ENCODE measurements at places on chromosomes 12 and 14.

DNA sequence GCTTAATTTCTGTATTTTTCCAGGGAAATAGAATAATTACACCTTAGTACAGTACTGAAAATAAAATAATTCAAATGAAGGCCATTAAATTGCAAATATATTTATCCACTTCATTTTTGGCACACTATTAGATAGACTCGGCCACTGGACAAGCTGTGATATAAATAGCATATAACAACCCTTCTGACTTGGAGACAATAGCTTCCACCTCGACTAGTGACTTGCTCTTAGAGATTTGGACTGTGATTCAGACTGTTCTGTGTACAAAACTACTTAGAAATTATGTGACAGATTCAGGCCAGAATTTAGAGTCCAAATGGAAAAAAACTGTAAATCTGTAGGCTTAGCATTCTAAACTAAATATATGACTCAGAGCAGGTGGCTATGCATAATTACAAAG, 949.9 kb downstream of the LRFN5 start:
- no peak for DNase-seq

DNA sequence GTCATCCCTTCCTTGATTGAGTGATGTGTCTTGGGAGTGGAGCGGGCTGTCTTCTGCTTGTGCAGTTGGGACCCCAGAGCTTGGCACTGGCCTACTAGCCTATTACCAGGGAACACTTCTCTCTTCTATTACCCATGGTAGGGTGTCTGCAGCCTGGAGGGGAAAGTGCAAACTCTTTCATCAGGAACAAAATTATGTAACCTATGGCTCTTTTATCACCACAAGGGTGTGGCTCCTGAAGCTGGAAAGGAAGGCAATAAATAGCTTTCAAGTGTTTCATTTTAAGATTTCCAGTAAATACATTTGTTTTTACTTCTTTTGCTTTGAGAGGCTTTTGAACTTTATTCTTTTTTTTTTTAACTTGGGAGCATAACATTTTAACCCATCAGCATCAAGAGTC, 349.7 kb upstream of the FAR2 start:
- DNase-seq: no peak

- DNase-seq: no peak
Measured at GRCh38 chr12:33041562-33041961, 145.0 kb upstream of the PKP2 start.

DNA sequence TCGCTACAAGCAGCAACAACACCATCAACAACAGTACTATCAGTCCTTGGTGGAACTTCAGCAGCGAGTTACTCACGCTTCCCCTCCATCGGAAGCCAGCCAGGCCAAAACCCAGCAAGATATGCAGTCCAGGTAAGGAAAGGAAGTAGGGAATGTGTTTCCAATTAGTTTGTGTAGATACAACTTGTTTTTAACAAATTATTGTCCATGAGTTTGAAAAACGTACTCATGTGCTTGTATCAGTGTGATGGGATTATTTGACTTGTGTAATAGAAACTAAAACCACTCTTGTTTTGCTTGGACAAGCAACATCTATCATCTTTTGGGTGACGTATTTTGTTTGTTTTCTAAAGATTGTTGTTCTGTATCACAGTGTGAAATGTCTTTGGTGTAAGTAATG, 137.9 kb downstream of the NAV3 start:
- DNase-seq: no peak

DNA sequence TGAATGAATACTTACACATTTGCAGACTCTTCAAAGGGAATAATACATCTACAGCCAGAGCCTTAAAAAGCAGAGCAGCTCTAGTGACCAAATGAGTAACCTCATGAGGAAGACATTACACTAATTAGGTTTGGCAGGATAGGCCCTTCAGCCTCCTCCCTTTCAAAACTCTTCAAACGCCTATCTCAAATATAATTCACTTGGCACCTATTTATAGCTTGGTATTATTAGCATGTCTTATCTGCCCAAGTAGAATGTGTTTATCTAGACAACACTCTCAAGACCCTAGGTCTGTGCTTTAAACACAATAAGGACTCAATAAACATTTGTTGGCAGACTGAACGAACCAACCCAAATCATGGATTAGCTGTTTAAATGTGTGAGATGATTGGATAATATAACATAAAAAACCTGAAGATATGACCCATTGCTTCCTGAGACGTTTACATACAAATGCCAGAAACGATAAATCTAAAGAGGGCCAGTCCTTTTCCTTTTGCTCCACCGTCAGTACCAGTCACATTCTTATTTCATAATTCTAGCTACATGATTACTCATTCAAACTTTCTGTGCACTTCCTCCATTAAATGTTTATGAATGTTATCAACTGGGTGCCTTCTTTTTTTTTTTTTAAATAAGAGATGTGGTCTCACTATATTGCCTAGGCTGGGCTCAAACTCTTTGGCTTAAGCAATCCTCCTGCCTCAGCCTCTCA, 123.3 kb downstream of the CEP83 start:
- DNase-seq: no peak

- peak; percentile 58 for DNase-seq
Measured at GRCh38 chr14:102474934-102475333, 34.6 kb downstream of the ANKRD9 start.

DNA sequence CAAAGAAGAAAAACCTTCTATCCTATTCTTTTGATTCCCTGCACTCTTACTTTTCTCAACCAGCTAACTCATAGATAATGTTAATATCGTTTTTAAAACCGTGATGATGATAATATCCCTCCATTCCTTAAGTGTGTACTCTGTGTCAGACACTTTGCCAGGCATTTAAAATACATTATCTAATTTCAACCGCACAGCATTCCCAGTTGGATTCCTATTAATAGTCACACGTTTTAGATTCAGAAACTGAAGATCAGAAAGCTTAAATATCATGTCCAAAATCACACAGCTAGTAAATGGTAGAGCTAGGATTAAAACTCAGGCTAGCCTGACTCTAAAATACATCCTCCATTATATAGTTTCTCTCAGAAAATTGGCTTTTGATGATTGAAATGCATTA, 366.0 kb downstream of the NELL2 start:
- no peak for DNase-seq

DNA sequence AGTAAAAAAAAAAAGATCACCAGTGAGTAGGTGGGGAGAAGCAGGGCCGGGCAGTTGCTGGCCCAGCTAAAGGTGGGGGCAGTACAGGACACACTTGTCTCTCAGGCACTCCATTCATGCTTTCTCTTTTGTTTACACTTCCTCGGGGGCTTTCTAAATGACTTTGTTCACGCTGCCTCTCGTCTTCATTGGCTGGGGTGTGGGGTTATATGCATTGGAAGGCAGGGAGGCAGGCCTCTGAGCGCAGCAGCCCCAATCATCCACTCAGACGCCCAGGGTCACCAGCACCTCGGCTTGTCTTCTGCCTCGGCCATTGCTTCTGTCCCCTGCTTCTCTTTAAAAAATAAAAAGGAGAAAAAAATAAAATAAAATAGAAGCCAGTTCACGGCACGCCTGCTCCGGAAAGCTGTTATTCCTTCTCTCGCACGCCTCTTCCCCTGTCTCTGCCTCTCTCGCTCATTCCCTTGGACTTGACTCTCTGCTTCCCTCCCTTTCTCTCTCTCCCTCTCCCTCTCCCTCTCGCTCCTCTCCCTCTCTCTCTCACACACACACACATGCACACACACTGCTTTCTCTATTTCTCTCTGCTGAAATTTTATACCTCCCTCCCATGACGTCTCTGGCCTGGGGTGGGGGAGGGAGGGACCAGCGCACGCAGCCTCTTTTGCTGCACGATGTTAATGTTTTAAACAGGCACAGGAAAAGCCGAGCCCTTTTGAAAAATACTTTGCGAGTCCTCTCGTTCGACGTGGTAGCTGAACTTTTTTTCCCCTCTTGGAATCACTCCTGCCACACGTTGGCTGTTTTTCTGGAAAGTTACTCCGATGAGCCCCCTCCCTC, at the start of gene TGFB3:
TSS of gene TGFB3 (minus strand) at position 570 of the 840 bp plus-strand sequence. CDS start 1,102 bp downstream, outside the sequence.
- peak; percentile 87 for DNase-seq

- no peak for DNase-seq
Measured at GRCh38 chr12:73159954-73160353, 887.8 kb downstream of the TRHDE start.

GRCh38 chr14:68735856-68736255, 57.0 kb downstream of the ZFP36L1 start:
- DNase-seq: no peak

DNA sequence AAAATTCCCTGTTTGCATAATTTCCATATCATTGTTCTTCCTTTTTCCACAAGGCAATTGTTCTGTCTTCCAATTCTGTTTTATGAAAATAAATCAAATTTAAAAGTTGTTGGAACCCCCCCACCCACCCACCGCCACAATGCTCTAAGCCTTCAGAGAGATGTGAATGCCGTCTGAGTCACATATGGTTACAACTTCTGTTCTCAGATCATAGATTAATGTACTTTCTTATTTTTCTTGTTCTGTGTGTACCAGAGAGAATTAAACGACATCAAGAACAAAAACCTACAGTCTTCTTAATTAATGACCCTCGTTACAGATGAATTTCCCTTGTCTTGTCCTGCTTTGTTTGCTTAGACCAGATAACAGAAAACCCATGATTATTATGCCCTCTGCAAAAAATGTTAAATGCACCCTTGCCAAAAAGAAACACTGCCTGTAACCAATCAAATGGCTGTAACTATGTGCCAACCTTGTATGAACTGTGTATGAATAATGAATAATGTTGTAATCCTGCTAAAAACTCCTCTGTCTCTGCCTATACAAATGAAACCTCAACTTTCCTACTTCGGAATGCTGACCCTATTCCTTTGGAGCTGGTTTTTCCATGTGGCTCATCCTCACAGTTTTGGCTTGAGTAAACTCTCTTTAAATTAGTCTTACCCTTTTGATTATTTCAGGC, 14.0 kb downstream of the OR6S1 start:
- no peak for DNase-seq

GRCh38 chr14:31965735-31966598, 111.1 kb upstream of the ARHGAP5 start:
- no peak for DNase-seq

DNA sequence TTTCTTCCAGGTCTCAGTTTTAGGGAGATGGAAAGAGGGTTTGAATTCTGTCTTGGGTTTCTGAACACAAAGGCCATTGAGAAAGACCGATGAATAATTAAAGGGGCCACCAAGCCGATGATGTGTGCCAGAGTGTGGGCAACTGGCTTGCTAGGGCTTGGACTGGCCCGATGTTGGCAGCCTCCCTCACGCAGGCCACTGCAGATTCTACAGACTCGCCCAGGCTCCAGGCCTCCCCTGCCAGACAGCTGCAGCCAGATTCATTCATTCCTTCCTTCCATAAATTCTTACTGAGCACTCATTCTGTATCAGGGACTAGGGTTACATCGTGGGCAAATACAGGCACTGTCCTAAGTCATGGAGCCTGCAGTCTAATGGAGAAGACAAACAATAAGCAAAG, 34.9 kb downstream of the ACTN1 start:
- no peak for DNase-seq

DNA sequence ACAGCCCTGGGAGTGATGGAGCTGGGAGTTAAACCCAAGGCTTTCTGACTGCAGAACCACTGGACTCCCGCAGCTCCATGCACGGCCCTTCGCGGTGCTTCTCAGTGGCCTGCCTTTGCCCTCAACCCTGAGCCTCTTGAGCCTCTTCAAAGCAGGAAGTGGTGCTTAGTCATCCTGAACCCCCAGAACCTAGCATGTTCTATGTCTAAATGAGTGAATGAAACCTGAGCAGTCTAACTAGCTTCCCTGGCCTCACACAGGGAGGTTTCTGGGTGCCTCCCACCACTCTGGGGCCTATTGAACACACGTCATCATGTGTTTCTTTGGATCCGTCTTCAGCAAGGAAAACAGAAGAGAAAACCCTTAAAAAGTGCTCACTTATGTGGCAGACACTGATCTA, 117.9 kb upstream of the SFSWAP start:
- no peak for DNase-seq
